ENCODE measurements at places on chromosomes 2 and 18.

- no peak for DNase-seq
Observed at GRCh38 chr2:8605351-8606065, 76.3 kb upstream of the ID2 start.

GRCh38 chr18:59148192-59148591, 8.5 kb downstream of the SEC11C start:
- DNase-seq = no peak

- no peak for DNase-seq
Observed at GRCh38 chr2:239488125-239488524, 87.3 kb upstream of the HDAC4 start.

GRCh38 chr2:55859875-55860274, 63.7 kb downstream of the EFEMP1 start:
- no peak for DNase-seq

- no peak for DNase-seq
Observed at GRCh38 chr2:107001964-107002696, 116.2 kb upstream of the ST6GAL2 start.

- DNase-seq = no peak
Observed at GRCh38 chr18:22552254-22552653, 134.5 kb upstream of the CTAGE1 start.

DNA sequence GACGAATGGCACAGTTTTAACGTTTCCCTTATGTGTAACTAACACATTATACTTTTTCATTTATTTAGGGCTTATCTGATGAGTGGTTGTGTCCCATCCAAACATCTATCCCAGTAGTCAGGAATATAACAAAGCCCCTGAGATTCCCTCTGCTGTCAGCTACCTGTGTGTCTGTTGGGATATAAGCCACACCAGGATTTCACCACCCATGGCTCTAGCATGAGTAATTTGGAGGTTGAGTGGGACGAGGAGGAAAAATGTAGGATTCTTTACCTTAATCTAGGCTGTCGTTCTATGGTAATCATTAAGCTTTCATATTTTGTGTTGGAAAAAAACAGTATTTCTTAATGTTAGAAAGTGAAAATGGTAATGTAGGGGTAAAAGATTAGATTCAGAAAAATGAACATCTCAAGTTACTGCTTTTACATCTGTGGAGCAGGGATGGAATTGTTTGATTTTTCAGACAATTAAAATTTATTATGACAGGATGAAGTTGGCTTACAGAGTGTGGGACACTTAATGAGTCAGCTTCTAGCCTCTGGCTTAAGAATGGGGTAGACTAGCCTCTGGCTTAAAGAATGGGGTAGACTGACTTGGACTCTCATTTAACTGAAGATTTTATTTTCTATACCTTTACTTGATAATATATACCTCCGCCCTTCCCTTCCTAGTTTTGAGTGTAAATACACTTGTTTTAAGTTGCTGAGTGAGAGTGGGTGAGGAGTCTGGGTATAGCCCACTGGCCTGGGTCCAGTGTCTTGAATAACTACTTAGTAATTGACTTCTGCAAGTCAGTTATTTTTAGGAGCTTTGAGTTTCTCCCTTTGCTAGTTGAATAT, 88.5 kb upstream of the RANBP2 start:
- no peak for DNase-seq

DNA sequence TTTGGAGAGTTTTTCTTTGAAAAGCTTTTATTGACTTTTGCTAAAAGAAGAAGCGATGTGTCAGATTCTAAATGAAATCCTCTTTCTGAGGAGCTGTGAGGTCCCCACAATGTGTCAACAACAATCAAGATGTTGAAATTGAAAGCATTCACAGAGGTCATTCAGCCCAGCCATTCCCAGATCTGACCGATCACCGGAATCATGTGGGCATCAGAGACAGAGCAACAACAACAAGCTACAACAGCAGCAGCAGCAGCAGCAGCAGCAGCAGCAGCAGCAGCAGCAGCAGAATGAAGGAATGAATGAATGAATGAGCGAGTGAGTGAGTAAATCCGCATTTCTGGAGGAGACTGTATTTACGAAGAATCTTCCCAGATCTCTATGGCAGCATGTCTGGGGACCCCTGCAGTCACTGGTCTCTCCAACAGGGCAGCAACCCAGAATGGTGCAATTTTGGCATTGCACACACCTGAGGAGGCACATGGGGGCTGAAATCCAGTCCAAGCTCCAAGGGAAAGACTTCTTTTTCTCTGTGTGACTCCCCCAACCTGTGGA, 299.0 kb downstream of the MYCN start:
- no peak for DNase-seq

DNA sequence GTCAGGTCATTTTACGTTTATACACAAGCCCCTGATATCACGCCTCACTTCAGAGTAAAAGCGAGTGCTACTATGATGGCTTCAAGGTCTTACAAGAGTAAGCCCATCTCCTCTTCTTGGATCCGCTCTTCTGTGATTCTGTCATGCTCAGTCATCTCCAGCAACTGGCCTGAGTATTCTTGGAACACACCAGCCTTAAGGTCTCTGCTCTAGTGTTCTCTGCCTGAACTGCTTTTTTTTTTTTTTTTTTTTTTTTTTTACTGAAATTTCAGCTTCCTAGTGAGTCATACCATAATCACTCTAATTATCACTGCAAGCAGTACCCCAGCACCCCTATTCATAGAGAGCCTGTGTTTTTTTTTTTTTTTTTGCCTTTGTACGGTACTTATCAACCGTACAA, 1228.9 kb downstream of the CNTNAP5 start:
- no peak for DNase-seq

DNA sequence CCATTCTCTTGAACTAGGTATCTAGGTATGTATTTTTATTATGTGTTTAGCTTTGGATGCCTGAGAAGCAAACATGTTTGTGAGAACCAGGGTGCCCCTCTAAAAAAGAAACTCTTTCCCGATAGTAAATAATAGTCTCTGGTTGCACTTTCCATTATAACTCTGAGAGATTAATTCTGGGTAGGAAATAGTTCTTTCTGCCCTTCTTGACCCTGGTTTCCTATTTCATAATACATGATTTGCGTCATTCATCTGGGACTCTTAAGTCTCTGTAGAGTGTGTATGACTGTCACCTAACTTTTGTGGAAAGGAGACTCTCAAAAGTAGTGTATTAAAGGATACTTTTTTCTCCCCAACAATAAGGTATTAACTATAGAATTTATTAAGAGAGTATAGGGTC, 31.5 kb downstream of the ACSL3 start:
- DNase-seq = no peak

DNA sequence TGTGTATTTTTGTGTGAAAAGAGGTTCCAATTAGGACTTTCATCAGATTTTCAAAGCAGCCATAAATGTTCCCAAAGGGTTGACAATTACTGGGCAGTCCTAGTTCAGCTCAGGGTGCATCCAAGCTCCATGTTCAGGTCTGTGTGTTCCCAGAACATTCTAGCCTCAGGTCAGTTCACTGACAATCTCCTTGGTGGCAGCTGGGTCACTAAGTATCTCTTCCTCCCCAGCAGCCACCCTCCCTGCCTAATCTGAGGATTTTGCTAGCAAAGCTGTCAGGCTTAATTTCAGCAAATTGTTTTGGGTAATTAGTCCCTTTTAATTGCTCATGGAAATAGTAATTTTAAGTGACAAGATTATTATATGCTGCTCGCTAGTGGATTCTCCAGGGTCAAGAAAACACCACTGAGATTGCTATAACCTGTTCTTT, 29.8 kb downstream of the UPP2 start:
- no peak for DNase-seq

DNA sequence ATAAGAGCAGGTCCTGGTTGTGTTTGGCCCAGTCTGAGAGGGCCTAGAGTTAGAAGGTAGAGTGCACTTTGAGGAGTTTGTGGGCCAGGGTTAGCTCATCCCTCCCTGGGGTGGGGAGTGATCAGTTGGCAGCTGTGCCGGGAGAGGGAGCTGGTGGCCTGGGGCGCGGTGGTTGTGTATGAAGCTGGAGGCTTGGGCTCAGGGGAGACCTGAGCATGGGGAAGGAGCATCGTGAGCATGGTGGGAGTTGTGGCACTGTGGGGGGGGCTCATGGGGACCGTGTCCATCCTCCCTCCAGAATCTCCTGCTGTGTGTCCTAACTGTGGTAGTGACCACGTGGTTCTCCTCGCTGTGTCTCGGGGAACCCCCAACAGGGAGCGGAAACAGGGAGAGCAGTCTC, 13.6 kb downstream of the STK11IP start:
- no peak for DNase-seq

- no peak for DNase-seq
Observed at GRCh38 chr2:29558097-29558496, 363.3 kb downstream of the ALK start.

DNA sequence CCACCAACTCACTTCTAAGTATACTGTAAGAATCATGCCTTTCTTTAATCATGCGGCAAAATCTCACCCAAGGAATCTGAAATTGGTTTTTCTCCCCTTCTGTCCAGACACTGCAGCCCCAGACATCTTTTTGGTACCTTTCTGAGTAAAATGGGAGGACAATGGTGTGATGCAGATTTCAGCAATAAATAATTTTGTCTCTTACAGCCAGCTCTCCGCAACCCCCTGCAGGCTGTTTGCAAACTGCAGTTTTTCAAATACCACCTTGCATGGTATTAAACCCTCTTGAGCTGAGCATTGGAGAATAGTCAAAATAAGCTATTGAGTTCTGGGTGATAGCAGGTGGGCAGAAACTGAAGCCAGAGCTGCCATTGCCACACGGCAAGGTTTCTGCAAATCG, 32.2 kb downstream of the GPR39 start:
- no peak for DNase-seq

All from stimulated activated CD4-positive, alpha-beta T cell treated with anti-CD3 and anti-CD28 coated beads, Interleukin-15, amount 100 ng/mL, for 1 hour (primary cell).